ENCODE measurements at places on chromosomes 5 and 9.

DNA sequence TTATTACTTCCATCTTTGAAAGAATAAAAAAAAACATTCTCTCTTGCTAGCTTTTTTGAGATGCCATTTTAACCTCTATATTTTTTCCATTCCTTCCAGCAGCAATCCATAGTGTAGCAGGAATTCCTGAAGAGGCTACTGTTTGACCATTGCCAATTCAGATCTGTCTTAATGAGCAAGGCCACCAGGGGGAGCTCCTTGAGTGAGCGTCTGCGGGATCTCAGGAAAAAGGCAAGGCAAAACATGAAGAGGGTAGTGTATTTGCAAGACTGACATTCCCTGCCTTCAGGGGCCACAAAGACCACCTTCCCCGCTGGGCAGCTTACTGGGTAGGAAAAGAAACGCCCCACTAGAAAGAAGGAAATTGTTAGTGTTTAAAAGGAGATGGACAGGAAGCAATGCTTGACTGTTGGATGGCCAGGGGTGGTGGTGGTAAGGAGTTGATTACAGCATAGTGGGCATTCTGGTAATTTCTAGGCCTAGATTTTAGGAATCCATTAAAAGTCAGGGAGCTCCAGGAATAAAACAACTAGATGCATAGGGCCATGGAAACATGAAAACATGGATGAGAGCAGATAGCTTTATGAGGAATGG is 206.6 kb upstream of the HAPLN1 start:
- DNase-seq, result no peak

DNA sequence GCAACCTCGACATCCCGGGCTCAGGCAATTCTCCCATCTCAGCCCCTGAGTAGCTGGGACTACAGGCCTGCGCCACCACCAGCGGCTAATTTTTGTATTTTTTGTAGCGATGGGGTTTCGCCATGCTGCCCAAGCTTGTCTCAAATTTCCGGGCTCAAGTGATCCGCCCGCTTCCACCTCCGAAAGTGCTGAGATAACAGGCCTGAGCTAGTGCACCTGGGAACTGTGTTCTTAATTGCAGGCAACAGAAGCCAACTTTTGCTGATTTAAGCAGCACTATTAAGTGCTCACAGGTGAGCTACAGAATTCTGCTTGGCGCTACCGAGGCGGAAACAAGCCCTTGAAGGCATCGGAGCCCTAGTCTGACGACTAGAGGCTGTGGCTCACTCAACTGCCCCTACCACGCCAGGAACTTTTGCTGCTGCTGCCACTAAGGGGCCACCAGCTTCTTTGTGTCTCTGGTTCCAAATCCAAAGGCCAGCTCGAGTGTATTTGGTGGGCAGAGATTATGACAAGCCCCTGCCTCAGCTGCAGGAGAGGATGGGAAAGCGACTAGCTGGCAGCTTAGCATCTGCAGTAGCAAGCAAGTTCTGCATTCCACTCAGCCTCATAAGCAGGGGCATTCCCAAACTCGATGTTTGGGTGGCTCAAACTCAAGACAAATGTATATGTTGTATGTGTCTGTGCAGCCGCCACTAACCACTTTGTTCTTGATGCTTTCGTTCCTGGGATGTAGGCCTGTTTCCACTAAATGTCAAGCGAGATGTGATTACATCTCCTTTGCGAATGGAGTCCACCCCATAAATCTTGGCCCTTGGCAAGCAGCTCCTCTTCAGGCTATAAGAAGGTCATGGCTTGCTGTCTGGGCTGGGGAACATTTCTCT is 10.6 kb upstream of the HMCN2 start:
- DNase-seq, result no peak

GRCh38 chr5:541539-542318 is 17.5 kb upstream of the SLC9A3 start:
- no peak for DNase-seq

GRCh38 chr5:14595891-14596290 is 14.3 kb downstream of the OTULINL start:
- DNase-seq, result no peak

GRCh38 chr5:132054031-132054696 is 6.3 kb upstream of the IL3 start:
- no peak for DNase-seq

GRCh38 chr5:152523964-152524363 is 118.9 kb upstream of the NMUR2 start:
- DNase-seq, result no peak

DNA sequence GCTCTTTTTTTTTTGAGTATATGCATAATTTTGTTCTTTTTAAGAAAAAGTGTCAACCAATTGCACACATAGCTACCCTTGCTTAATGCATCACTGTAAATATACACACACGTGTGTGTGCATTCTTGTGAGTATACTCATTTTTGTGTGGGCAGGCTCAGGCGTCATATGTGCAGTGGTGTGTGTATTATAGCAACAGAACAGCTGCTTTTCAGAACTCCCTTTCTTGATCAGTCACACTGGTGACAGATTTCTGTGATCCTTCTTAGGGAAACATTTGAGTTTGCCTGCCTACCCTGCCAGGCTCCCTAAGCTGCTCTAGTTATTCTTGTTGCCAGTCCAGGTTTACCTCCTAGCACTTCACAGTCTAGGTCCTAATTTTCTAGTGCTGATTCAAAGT is 287.0 kb upstream of the SEMA6A start:
- no peak for DNase-seq

- DNase-seq, result no peak
Measured at GRCh38 chr5:26390608-26391007, 647.8 kb downstream of the CDH9 start.

DNA sequence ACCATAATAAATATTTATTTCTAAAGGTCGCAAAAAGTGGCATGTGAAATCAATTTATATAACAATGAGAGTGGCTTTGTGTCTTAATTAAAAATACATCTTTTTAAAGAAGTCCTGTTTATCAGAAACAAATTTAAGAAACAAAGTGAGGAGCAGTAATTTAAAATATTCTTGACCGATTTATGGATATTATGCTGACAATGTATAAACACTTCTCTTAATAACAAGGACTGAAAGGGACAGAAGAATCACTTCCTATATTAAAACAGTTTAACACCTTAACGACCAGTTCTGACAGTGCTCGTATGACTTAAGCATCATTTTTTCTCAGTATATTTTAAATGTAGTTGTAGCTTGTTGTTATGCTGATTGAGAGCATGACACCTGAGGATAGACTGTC is 149.1 kb downstream of the GABRB2 start:
- DNase-seq, result no peak

DNA sequence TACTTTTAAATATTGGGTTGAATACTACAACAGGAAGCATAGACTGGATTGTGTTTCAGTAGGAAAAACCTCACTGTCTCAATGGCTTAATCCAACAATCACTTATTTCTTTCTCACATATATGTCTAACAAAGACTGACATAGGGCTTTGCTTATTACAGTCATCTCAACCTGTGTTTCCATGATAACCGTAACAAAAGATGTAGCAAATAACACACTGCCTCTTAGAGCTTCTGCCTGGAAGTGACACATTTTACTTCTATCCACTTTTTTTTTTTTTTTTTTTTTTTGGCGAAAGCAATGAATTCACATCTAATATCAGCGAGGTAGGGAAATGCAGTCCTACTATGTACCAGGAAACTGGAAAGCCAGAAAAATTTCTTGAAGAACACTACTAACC is 204.9 kb upstream of the CDKN2B start:
- DNase-seq, result no peak

DNA sequence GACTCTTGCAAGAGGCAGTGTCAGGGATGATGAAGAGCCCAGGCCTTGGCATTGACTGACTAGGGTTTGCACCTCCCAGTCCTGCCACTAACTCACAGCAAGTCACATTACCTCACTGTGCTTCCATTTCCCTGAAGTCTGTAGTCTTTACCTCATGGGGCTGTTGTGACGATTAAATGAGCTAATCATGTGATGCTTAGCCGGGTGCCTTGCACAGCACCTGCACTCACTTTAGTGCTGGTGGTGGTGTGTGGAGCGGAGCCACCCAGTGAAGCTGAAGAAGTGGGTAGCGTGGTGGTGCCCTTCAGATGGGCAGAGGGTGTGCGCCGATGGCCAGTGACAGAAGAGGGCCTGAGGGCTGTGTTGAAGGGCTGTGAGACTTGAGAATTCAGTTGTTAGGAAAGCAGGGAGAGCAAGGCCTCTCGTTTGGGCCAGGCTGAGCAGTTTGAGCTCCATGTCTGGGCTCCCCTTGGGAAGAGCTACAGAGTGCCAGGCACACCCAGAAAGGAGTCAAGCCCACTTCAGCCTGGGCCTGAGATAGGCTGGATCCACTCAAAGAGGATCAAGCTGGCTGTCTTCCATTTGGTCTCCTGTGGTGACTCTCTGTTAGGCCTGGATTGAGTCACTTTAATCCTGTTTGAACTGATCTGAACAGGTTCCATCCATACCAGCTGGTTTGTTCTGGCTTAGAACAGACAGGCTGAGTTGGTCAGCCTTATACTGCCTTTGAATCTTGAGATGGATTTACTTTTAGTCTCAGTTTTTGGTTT is 42.5 kb downstream of the RALGPS1 start:
- no peak for DNase-seq

DNA sequence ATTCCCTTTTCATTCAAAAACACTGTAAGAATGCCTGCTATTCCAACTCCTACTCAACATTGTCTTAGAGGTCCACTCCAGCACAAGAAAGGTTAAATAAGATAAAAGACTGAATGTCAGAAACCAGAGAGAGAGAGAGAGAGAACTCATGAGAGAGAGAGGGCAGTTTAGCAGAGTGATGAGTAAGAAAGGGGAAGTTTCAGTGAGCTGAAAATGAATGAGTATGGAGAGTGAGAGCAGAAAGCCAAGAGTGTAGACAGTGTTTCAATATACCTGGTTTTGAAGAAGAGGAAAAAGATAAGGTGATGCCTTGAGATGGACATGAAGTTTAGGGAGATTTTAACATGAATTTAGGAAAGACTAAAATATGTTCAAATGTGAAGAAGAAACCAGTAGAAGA is 528.0 kb upstream of the SEMA6A start:
- no peak for DNase-seq

DNA sequence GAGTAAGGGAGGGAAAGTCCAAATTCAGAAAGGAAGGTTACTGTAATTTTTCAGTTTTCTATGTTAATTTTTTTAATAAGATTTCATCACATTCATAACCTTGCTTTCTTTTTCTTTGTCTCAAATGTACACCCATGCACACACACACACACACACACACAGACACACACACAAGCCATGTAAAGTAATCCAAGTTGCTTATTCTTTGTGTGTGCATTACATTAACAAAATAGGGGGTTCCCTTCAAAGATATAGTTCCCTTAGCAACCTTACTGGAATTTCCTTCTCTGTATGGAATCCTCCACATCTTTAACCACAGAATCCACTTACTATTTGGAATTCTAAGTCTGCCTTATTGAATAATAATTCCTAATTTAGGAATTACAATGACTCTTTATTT is 32.7 kb downstream of the ZNF366 start:
- no peak for DNase-seq

DNA sequence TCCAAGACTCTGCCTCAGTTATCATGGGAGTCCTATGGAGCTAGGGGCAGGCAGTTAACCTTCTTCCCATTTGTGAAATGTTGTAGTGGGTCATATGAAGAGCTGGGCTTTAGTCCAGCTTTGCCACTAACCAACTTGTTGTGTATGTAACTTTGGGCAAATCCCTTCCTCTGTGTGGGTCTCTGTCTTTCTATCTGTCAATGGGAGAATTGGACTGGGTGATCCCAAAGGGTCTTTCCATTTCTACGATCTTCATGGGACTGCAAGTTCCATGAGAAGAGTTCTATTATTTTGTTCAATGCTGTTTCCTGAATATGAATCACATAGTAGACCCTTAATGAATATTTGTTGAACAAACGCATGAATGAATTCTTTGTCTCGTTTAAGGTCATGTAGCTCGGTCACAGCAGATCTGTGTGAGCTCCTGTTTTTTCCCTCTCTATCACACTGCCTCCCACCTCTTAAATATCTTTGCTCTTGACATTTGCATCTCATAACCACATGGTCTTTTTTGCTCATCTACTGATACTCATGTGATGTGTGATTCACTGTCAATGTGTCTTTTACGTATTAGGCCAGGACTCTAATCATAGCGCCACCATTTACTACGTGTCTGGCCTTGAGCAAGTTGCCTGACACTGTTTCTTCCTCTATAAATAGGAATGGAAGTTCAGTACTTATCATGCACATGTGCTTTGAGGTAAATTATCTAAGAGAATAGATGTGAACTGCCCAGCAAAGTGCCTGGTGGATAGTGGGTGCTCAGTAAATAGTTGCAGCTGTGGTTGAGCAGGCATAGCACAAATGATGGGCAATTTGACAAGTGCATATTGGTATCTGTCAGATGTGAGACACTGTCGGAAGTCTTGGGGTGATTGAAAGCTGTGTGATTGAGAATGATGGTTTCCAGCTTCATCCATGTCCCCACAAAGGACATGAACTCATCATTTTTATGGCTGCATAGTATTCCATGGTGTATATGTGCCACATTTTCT is 37.4 kb downstream of the PTTG1 start:
- DNase-seq, result no peak

DNA sequence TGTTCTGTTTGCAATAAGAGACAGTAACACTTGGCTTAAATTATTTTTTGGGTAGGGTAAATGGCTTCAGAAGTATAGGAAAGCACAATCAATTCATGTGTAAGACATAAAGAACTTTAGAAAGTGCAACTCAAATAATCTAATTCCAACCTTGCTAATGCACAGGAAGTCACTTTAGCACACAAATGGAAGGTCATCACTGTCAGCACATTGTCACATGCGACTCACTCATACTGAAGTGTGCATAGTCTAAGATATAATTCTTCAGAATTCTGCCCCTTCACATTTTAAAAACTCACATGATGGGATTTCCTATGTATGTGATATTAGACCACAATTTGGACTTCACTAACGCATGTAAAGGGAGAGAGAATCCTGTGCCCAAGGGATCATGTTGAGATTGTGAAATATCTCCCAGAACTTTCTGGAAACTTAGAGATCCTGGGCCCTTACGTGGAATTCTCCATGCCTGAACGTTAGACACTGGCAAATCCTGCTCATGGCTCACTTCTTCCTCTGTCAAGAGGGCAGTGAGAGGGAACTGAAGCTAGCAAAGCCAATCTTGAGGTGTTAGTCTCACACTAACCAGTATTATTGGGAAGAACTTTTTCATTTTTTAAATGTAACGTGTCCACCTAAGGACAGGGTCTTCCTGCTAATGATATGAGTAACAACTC is 403.2 kb upstream of the PTGER4 start:
- DNase-seq, result no peak

Measured in GF-D8 (cell line).